ENCODE measurements at places on chromosomes 16 and 17.

DNA sequence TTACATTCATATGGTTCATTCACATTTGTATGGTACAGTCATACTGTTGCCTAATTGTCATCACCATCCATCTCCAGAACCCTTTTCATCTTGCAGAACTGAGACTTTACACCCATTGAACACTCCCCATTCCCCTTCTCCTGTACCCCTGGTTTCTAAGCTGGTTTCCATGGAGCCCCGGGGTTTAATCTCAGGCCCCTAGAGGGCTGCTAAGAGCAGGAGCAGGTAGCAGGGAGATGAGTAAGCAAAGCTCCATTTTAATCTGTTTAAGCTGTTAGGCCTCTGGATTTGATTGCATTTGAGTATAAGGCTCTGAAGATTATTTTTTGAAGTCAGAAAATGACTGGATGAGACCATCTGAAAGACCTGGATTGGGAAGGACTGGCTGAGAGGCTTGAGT is 68.5 kb upstream of the RPL38 start:
- DNase-seq = no peak

DNA sequence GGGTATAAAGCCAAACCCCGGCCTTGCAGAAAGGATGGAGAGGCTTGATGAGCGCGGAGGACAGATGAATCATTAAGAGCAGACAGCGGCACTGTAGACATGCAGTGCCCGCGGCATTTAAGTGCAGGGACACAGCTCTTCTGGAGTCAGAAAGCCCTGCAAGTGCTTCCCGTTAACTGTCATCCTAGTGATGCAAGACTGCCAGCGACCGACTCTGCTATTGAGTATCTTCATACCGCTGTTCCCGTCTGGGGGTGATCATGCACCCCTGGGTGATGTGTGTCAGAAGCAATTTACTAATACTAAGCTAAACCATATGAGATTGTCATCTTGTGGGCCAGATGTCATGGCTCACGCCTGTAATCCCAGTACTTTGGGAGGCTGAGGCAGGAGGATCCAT is 101.0 kb downstream of the ABCC6 start:
- no peak for DNase-seq

GRCh38 chr17:2194889-2195335 is 108.7 kb downstream of the SMG6 start:
- no peak for DNase-seq

DNA sequence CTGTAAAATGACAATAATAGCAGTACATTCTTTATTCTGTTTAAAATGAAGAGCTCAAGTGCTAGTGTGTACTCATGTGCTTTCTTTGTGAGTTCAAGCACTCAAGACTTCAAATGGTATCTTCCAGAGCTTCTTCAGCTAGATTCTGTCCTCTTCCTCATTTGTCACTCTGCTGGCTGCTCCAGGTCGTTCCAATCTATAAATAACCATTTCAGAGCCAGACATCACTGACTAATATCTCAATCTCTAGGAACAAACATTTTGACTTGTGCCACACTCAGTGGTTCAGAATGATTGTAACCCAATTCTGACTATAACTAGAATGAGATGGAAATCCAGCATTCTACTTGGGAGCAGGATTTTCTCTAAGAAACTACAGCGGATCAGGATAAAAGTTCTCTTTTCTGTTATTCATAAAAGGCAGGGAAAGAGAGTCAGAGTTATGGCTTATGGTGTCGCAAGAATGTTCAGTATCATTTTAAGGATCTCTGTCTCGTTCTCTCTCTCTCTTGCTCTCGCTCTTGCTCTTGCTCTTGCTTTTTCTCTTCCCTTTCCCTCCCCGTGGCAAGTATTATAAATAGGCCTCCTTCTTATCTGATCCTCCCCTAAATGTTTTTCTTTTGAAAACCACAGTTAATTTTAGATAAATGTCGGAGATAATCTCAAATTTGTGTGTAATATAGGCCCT is 116.3 kb upstream of the MAF start:
- no peak for DNase-seq

- no peak for DNase-seq
Observed at GRCh38 chr17:65659512-65659911, 98.1 kb upstream of the AXIN2 start.

DNA sequence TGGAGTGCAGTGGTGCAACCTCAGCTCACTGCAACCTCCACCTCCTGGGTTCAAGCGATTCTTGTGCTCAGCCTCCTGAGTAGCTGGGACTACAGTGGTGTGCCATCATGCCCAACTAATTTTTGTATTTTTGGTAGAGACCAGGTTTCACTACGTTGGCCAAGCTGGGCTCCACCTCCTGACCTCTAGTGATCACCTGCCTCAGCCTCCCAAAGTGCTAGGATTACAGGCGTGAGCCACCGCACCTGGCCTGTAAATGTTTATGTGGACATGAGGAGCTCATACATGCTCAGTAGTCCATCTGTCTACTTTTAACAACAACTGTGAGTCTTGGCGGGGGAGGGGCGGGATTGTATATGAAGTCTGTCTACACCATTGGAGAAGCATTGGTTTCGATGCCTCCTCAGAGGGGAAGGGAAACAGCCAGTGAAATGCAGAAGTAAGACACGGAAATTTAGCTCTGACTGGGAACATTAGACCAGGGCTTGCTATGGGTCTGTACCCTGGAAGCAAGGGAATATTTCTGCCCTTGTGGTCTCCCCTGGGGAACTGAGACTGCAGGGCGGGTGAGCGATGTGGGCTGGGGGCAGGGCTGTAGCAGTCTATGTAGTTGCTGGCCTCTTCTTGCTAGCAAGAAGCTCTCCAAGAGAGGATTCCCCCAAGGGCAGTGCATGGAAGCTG is 9.3 kb downstream of the NUBP1 start:
- DNase-seq = no peak

GRCh38 chr17:80586846-80587228 is 42.2 kb downstream of the RPTOR start:
- no peak for DNase-seq

DNA sequence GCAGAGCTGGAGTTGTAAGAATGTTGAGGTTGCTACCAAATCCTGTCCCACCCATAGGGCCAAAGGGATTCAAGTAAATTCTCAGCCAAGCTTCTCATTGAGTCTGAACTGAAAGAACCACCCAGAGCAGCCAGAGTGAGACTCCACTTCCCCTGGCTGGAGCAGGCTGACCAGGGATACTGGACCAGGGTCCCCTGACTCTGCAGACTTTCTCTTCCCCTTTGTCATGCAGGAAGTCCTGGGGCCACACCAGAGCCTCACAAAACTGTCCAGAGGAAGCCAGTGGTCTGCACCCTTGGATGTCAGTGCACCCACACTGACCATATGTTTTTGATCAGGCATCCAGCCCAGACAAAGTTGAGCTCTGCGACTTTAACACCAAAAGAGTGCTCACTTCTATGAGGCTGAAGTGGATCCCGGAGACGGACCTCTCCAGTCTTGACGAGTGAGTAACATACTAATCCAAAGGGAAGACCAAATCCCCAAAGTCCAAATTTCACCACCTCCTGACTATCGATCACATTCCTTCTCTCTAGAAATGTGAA is 4.1 kb downstream of the NXN start:
- peak; percentile 74 for DNase-seq

- peak; percentile 54 for DNase-seq
Observed at GRCh38 chr17:74864866-74865395, 5.2 kb upstream of the GRIN2C start.

DNA sequence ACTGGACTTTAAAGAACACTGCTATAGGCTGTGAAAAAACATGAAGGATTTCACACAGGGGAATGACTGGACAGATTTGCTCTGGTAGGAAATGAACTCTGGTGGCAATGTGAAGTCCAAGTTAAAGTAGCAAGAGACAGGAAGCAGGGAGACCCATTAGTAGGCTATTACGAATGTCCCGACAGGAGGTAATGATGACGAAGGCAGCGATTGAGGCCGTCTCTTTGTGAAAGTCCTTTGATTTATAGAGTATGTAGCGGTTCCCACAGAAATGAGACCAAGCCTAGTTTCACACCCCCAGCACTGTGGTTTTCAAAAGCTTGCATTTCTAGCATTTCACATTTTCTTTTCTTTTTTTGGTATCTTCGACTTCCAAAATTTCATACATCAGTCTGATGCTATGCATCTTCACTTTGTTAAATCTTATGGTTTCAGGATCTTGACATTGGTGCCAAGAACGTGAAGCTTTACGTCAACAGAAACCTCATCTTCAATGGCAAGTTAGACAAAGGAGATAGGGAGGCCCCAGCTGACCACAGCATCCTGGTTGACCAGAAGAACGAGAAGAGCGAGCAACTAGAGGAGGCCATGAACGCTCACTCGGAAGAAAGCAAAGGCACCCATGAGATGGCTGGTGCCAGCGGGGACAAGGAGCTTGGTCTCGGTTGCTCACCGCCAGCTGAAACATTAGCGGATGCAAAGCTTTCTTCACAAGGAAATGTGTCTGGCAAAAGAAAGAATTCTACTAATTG is 189.8 kb downstream of the KATNIP start:
- no peak for DNase-seq

- DNase-seq = no peak
Observed at GRCh38 chr17:38507921-38508569, 79.8 kb downstream of the ARHGAP23 start.

DNA sequence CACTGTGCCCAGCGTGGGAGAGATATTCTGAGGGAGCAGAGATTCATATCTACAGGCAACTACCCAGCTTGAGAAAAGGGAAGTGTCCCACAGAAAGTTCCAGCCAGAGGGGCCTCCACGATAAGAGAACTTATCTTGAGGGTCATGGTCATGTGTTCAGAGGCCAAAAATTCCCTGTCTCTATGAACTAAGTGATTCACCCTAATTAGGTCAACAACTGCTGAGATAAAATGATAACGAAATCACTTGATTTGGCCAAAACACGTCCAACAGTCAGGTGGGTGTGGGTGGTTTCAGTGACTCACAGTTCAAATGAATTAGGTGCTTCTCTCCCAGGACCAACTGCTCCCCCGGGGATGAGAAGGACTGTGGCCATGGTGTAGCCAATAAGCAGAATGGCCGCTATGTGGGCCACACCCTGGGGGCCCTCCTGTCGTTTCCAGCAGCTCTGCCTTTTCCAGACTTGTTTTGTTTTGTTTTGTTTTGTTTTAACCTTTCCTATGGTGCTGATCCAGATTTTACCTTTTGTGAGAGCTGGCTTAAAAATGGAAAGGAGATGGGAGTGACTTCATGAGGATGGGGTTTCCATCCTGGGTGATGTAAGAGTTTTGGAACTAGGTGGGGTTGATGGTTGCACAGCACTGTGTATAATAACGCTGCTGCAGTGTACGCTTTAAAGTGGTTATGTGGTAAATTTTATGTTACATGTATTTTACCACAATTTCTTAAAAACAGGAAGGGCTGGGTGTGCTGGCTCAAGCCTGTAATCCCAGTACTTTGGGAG is 8.7 kb downstream of the DNAI2 start:
- DNase-seq = no peak

- no peak for DNase-seq
Observed at GRCh38 chr16:24045641-24046040, 209.9 kb downstream of the PRKCB start.

- DNase-seq = no peak
Observed at GRCh38 chr16:26386096-26386495, 680.6 kb upstream of the C16orf82 start.

DNA sequence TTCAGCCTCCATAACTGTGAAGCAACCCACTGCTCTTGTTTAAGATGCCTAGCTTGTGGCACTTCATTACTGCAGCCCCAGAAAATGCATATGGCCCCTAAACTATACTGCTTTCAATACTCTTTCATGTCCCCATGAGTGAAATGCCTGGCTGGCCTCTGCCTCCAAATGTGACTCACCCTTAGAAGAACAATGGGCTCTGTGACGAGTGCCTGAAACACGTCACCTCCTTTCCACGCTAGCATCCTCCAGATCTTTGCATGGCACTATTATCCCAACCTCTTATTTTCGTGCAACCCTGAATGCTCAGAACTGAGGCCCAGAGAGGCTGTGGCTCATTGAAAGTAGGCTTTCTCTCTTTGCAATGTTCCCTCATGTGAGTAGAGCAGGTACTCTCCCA is 233.1 kb downstream of the CBLN1 start:
- DNase-seq = no peak

DNA sequence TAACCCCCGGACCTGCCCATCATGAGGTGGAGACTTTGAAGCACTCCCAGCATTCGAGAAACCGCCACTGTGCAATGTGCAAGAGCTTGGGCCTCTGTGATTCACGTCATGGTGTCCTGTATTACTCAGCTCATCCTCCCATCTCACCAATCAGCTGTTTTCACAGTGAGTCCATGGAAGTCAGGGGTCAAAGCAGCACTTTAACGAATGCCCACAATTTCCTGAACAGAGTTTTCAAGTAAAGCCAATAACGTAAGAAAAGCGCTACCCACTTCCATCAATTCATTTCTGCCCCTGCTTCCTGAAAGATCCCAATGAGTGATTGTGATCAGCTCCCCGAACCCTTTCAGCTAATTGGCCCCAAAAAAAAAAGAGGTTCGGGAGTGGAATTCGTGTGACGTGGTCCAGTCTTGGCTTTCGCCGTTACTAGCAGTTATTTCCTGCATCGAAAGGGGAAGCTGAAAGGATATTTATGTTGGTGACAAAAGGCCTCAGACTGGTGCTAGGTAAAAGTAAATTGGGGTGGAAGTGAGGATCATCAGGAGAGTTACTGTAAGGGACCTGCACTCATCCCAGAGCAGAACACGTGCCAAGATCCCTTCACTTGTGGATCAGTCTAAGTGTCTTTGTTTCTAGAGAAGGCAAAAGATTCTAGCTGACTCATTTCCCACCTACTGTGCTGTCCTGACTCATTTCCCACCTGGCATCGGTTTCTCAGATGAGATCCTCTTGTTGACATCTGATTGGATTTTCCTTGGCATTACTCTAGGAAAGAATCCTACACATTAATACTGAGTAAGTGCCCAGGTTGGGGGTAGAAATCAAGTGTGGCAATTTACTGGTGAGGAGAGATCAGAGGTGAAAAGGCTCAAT is 136.7 kb upstream of the NUDT7 start:
- DNase-seq = no peak

DNA sequence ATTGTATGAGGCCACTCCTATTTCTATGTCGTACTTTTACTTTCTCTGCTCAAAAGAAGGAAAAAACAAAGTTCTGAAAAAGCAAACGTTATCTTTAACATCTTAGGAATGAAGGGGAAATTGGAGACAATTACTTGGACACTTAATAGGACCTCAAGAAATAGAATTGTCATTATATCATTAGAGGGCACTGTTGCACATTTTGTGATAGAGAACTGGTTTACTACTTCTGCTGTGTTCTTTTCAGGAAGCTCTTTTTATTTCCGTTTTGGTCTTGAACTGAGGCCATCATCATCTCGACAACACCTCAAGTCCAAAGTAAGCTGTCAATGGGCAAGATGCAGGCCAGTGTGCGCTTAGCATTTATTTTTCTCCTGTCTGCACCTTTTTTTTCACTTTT is 14.6 kb downstream of the COG4 start:
- no peak for DNase-seq

GRCh38 chr17:6160232-6160555 is 90.0 kb downstream of the WSCD1 start:
- no peak for DNase-seq

GRCh38 chr17:35627417-35627816 is 40.3 kb downstream of the AP2B1 start:
- no peak for DNase-seq

Data from AG10803 (cell line).